Activated naive CD4-positive, alpha-beta T cell treated with anti-CD3 and anti-CD28 coated beads, Interleukin-2, amount 50 U/mL, for 72 hours (primary cell): ENCODE measurements at places on chromosomes 12 and 14. TPM values are rescaled to one million over a fixed set of nuclear protein-coding genes. Genes with fewer than 3 reads are reported as not detected.

The AEBP2 gene
- 69.3 TPM for total RNA-seq

The SRRM4 gene
- not detected for total RNA-seq

The CLEC1B gene
- not detected for total RNA-seq

The PLA2G1B gene
- not detected for total RNA-seq

The MYF5 gene
- total RNA-seq = not detected

The ANO4 gene
- total RNA-seq = not detected

The SCFD1 gene
- total RNA-seq = 49.9 TPM

The RXYLT1 gene
- 7.9 TPM for total RNA-seq
